Body of pancreas (tissue), 4 donors: ENCODE measurements at places on chromosomes 5 and 9.

- no peak for DNase-seq
These were observed 152.0 kb upstream of the LRRTM2 start for GRCh38 chr5:139027150-139027549.

- DNase-seq, result peak; percentile 66
These were observed 22.2 kb downstream of the SLC12A7 start for GRCh38 chr5:1089621-1090040.

DNA sequence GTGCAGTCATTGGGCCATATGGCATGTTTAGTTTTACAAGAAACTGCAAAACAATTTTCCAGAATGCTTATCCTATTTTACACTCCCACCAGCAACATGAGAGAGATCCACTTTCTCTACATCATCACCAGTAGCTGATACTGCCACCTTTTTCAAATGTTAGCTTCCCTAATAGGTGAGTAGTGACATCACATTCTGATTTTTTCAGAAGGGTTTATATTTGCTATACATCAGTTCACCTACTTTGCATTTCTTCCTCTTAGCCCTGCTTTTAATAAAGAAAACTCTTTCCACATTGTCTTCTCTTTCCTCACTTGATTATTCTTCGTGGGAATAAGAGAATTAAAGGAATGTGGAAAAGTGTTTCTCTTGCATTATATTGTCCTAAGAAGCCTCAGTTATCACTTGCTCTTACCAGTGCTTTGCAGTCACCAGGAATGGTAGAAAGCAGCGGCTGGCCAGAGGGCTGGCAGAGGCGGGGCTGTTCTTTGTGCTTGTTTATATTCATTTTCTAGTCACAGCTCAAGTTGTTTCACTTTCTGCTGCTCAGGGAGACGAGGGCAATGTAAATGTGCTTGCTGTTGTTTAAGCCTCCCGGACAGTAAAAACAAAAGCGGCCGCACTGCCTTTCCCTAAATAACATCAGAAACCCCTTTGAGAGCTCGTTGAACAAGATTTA lies 164.8 kb downstream of the HSD17B3 start:
- peak; percentile 40 for DNase-seq

GRCh38 chr5:61735531-61735930 lies 403.5 kb downstream of the ZSWIM6 start:
- DNase-seq, result no peak

DNA sequence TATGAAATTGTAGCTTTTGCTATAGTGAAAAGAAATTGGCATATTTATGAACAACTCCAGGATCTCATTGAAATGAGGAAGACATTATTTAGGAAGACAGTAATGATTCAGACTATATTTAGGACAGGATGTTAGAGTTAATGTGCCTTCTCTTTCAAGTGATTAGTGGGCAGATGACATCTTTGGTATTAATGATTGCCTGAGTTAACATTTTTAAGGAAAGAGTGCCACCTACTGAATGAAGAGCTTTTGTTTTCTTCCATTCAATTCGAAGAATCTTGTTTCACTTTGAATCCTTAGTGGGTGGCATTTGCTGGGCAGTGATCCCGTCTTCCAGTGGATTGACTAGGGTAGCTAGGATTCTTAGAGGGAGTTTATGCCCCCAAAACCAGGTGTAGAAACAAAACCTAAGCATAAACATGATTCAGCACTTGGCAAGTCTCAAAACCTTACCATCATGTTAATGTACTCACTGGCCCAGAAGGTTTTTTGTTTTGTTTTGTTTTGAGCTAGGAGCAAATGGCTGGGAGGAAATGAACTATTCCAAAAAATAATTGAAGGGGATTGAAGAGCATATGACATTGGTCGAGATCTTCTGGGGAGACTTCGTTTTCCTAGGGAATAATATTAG lies 23.2 kb downstream of the MAP3K1 start:
- DNase-seq, result no peak

GRCh38 chr9:120916588-120916987 lies 10.0 kb downstream of the TRAF1 start:
- DNase-seq, result peak; percentile 59

DNA sequence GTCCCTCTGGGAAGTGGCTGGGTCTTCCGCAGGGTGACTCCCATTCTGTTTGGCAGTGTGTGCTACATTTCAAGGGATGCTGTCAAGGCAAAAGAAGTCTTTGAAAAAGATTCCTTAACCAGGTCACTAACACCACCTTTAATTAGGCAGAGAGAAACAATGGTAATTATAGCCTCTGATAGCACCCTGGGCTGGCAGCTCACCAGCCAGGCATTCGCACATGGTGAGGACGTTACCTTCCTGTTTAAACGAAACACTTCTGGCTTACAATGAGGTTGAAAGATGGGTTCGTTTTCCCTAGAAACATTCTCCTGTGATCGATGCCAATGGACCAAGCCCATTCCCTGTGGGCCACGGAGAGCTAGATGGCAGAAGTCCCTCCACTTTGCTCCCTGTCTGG lies 230.1 kb upstream of the PANK3 start:
- no peak for DNase-seq

- DNase-seq, result peak; percentile 26
These were observed 45.4 kb upstream of the MYOT start for GRCh38 chr5:137822158-137822764.

- DNase-seq, result no peak
These were observed 522.5 kb downstream of the TLE4 start for GRCh38 chr9:80094176-80094771.

DNA sequence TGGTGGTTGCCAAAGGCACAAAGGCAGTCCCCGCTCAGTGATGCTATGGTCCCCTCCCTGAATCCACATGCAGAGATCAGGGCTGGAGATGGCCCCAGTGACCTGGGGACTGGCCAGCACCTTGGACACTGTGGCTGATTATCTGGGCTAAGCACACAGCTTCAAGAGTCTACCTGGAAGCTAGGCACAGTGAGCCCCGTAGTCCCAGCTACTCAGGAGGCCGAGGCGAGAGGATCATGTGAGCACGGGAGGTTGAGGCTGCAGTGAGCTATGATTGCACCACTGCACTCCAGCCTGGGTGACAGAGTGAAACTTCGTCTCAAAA lies 8.3 kb upstream of the SCGB3A1 start:
- peak; percentile 10 for DNase-seq
